PC-9 (cell line): ENCODE measurements at places on chromosomes 6 and 20. TPM values are rescaled to one million over a fixed set of nuclear protein-coding genes. Genes with fewer than 3 reads are reported as not detected.

PRICKLE4 gene
- 8.4 and 9.2 TPM in 2 replicates for total RNA-seq

TFAP2B gene
- total RNA-seq, result not detected in 2 replicates

BPIFA3 gene
- not detected in 2 replicates for total RNA-seq

POM121L2 gene
- 0.26 TPM in 1 of 2 replicates, not detected in the other for total RNA-seq
